ENCODE measurements at places on chromosomes 3 and 15.

DNA sequence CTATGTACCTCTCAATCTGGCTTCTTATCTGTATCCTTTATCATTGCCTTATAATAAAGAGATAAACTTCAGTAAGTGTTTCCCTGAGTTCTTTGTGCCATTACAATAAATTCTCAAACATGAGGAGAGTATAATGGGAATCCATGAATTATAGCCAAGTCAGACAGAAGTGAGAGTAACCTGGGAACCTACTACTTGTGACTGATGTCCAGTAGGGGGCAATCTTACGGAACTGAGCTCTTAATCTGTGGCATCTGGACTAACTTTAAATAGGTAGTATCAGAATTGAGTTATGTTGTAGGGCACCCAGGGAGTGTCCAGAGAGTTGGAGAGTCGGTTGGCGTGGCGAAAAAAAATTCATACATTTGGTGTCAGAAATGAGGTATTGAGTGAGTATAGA is 542.6 kb downstream of the ZBBX start:
- no peak for ATAC-seq

DNA sequence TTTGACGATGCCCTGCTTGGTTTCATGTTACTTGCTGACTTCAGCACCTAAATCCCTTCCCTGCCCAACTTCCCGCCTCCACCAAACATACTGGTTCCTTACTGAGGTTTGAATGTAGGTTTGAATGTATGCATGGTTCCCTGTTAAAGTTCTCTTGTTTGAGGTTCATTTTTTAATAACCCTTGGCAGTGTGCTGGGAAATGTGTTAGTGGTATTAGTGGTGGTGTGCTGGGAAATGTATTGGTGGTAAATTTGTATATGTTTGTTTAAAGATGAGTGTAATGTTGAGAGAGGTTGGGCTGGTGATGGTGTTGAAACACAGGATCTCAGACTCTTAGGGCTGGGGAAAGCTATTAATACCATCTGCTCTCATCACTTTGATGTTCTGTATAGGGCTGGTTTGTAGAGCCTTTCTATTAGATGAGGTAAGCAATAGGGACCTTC is 392.7 kb downstream of the PTPRG start:
- ATAC-seq = no peak

DNA sequence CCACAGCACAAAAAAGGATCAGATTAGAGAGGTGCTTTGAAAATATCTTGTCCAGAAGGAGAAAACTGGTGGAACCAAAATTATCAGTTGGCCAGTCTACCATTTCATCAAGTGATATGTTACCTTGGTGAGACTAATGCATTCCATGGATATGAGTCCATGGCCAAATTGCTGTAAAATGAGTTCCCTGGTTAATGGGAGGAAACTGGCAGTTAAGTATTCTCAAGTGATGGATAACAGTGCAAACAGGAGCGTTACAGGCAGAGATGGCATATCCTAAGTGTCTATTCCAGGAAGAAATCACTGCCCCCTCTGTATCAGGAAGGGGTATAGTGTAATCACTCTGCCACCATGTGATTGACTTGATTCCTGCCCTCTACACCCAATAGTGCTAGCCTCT is 34.0 kb downstream of the MYRIP start:
- no peak for ATAC-seq

- ATAC-seq = no peak
Observed at GRCh38 chr3:119292666-119293065, 1.5 kb upstream of the ARHGAP31 start.

GRCh38 chr3:87987952-87988351 is 70.9 kb downstream of the CGGBP1 start:
- no peak for ATAC-seq

- no peak for ATAC-seq
Observed at GRCh38 chr15:78737187-78737820, 74.0 kb downstream of the ADAMTS7 start.

GRCh38 chr15:71117714-71118305 is 2.5 kb downstream of the THSD4 start:
- no peak for ATAC-seq

- no peak for ATAC-seq
Observed at GRCh38 chr3:148450819-148451218, 246.9 kb upstream of the AGTR1 start.

DNA sequence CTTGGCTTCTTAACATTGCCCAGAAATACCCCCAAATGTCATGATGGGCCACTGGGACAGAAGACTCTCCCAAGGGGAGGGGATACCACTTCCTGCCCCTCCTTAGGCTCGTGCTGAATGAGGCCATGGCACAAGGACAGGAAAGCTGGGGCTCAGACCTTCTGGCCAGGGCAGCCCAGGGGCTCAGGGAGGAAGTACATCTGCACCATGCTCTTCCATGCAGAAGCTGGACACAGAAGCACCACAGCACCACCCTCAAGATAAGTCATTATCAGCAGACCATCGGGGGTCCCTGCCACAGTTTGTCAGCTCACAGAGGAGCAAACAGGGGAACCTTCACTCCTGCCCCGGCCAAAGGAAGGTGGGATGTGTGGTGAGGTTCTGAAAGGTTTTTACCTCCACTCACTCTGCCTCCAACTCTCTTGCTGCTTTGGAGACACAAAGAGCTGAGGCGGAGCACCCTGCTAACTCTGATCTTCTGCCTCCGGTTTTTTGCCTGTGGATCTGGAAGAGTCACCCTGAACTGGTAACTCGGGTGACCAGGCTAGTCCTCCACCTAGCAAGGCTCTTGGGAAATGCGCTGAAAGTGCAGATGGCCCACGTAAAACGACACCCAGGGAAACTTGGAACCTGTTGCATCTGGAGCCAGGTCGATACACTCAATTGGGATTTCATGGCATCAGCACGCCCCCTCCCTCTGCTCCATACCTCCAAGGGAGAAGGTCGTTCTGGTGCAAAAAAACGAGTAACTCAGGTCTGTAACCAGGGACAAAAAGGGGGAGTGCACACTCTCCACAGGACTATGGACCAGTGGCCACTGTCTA is 8.3 kb downstream of the BMF start:
- ATAC-seq = no peak

GRCh38 chr3:179801263-179801662 is 148.4 kb downstream of the USP13 start:
- ATAC-seq = no peak

- ATAC-seq = no peak
Observed at GRCh38 chr3:105788593-105788992, 80.2 kb downstream of the CBLB start.

- ATAC-seq = no peak
Observed at GRCh38 chr3:180594631-180595558, 7.1 kb upstream of the TTC14 start.
